ENCODE measurements at places on chromosomes 5 and 9.

- no peak for DNase-seq
Measured at GRCh38 chr5:145887217-145887616, 14.4 kb upstream of the GRXCR2 start.

DNA sequence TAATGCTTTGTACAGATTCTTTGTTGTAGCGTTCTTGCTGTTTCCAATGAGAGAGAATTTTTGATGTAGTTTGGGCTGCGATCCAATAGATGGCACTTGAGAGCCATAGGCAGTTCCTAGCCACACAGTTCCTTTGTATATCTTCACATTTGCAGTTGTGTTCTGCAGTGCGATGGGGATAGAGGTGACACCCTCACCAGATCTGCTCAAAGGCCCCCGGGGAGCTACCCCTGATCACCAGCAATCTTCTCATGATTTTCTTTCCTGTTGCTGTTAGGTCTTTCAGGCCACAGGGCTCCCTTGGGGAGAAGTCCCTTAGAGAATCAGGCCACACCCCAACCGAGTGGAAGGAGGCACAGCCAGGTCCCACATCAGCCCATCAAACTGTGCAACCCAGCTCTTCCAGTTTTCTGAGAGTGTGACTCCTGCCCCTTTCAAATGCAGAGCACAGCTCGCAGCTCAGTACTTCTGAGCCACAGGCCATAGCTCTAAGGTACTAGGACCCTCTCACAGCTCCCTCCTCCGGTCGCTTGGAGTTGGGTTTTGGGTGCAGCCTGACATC, 353.7 kb downstream of the SLCO4C1 start:
- no peak for DNase-seq

DNA sequence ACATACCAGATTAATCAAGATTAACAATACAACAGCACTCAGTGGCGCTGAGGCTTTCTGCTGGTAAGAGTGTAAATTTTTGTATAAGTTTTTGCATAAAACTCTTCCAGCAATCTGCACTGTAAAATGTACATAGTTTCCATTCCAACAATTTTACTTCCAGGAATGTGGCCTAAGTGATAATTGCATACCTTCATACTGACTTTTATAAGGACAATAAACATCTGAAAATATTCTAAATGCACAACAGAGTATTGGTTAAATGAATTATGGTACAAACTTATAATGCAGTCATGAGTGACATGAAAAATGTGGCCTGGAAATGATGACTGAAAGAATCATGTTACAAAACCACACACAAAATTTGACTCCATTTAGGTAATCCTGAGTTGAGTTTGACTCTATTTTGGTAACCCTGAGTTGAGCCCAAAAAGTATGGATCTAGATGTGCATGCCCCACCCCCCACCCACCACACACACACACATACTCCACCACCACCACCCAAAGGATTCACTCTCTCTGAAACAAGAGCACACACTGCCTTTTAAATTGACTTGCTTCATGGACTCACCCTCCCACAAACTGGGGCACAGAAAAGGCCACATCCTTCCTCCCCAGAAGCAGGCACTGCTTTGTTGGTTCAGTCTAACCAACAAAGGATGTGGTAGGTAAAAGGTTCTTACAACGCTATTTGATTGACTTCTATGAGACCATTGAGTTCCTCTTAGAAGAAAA, 137.6 kb downstream of the SUSD1 start:
- peak; percentile 29 for DNase-seq

DNA sequence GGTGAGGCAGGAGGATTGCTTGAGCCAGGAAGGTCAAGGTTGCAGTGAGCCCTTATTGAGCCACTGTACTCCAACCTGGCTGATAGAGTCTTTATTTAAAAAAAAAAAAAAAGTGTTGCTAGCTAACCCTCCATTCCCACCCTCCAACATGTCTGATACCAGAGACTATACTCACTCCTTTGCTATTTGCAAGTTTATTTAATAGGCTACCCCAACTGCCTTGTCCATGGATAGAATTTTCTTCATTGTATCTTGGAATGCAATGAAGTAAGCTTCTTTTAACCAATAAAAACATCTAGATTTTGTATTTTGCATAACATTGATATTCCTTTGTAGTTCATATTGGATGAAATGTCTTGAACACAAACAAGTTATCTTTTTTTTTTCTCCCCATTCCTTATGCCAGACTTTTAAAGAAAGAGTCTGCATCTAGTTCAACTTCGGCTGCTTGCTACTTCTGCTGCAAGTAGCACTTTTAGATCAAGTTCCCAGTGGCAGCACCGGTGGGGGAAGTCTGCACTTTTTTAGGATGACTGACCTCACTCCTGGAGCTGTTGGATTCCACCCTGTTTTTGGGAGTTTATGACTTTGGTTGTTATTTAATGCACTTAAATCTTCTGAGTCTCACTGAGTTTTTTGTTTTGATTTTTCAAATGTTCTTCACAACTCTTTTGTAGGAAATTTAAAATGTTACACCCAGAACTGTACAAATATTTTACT, 112.5 kb downstream of the UHRF2 start:
- DNase-seq, result no peak

DNA sequence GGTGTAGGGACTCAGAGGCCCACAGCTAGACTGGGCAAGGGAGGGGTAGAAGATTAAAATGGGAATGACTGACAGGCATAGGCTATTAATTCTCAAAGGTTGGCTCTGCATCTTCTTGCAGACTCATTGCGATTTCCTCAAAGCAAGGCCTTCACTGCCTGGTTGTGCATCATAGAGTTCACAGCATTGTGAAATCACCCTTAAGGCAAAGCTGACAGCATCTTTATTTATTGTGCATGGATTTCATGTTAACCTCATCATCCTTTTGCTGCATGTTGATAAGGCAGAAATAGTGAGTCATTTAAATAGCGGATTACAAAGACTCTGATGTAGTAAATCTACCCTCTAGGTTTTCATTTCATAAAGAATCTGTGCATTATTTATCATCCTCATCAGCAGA, 13.6 kb upstream of the PALM2AKAP2 start:
- DNase-seq, result no peak

DNA sequence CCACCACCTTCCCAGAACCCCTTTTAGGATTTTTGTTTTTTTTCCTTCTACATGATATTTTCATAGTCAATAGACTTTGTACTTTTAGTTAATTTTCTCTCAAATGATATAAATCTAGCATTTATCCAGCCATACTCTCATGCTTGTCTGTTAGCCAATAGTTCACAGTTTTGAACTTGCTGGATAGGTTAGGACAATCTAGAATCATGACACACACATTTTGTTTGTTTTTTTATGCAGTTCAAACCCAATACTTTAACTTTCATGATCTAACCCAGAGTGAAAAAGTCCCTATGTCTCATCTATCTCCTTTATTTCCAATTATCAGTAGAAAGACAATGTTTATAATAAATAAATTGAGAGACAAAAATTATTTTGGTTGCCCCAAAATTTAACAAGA, 509.7 kb upstream of the DMAC1 start:
- DNase-seq, result no peak

- no peak for DNase-seq
Measured at GRCh38 chr5:104096451-104096850, 533.9 kb upstream of the NUDT12 start.

- peak; percentile 69 for DNase-seq
Measured at GRCh38 chr9:128026255-128026772, 40.8 kb downstream of the NAIF1 start.

- no peak for DNase-seq
Measured at GRCh38 chr5:88836195-88836838, 46.7 kb downstream of the MEF2C start.

- no peak for DNase-seq
Measured at GRCh38 chr5:151130235-151130921, 27.2 kb downstream of the ANXA6 start.

DNA sequence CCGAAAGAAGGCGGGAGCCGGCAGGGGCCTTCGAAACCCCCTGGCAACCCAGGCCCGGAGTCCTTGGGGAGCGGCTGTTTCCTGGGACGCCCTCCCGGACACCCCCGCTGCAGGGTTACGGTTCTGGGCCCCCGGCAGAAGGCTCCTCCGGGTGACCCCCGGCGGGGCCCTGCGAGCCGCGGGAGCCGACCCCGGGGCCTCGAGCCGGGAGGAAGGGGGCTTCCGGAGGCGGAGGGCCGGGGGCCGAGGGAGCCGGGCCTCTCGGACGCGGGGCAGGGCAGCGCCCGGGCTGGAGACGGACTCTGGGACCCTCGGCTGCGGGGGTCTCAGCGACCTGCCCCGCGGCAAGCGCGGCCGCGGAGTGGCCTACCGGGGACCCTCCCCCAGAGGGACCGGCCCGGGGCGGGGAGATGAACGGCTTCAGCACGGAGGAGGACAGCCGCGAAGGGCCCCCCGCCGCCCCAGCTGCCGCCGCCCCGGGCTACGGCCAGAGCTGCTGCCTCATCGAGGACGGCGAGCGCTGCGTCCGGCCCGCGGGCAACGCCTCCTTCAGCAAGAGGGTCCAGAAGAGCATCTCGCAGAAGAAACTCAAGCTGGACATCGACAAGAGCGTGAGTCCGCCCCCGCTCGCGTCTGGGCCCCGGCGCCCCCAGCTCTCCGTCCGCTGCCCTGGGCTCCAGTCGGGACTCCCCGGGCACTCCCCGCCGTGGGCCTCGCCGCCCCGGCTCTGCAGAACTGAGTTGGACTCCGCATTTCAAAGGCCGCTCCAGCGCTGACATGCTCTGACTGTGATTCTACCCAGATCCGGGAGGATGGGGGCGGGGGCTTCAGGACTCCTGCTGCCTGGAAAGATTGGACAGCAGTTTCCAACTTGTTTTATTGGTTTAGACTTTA, 645 bp downstream of the SAP30L start:
- peak; percentile 13 for DNase-seq

GRCh38 chr5:101163088-101163487, 260.0 kb upstream of the ST8SIA4 start:
- DNase-seq, result no peak

DNA sequence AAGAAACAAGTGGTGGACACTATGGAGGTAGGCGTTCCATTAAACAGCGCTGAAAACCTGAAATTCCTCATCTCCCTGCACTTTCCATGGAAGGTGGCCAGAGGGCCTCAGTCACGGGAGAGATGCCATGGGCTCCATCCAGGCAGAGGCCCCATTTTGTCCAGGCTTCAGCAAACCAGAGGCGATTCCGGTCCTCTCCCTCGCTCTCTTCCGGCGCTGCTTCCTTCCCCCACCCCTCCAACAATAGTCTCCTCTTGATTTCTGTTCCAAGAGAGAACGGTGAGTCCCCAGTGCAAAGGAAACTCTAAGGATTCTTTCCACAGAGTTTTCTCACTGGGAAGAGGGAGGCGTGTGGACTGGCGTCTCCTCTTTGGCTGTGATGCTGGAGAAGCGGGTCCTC, 7.5 kb downstream of the ZNF366 start:
- DNase-seq, result no peak

- DNase-seq, result no peak
Measured at GRCh38 chr5:135498637-135498995, 37.1 kb downstream of the NEUROG1 start.

- no peak for DNase-seq
Measured at GRCh38 chr5:43432486-43433375, 20.5 kb upstream of the CCL28 start.

- no peak for DNase-seq
Measured at GRCh38 chr9:8331507-8332330, 532.1 kb upstream of the DMAC1 start.

GRCh38 chr5:112196584-112196983, 222.5 kb downstream of the EPB41L4A start:
- DNase-seq, result no peak

GRCh38 chr5:171464829-171465228, 45.4 kb downstream of the FGF18 start:
- no peak for DNase-seq

DNA sequence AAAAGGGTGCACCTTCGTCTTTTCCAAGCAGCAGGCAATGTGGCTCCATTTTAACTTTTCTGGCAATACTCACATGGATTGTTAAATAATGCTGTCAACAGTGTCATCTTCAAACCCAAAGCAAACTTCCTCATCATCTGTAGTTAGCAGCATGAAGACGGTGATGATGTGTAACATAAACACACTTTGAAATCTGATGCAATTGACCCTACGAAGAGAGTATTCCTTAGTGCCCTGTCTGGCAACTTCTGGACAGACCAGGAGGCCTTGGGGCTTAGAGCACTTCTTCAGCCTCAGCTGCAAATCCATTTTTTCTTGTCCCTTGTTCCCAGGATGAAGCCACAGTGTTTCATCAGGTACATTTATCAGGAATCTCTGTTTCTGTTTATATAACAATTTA, 149.1 kb downstream of the GHR start:
- DNase-seq, result no peak

DNA sequence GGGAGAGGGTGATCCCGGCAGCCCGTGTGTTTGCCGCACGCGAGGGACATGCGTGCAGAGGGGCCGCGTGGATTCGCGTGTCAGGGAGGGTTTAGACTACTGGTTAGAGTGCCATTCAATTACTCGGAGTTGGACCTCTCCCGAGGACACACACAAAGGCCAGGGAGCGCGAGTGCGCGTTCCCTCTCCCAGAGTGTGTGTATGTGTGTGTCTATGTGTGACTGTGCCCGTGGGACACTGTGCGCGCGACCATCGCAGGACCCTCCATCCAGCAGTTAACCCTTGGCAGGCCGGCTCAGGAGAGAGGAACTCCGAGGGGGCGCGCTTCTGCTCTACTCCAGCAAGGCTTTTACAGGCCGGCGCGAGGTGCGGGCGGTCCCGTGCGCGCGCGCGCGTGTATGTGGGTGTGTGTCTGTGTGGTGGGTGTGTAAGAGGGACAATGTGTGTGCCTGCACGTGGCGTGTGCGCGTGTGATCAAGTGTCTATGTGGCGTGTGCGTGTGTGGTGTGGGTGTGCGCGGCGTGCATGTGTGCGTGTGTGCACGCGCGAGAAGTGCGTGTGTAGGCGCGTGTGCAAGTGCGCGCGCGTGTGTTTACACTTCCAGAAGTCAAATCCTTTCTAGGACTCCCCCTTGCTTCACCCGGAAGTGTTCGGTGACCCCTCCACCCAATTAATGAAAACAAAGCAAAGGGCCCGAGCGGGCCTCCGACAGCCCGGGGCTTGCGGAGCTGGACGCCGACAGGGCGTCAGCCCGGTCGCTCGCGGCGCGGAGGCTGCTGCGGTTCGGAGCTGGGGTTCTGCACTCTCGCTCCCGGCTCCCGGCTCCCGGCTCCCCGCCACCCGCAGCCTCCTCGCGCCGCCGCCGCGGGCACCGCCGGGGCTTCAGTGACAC, 75.3 kb upstream of the TBCA start:
- DNase-seq, result no peak

DNA sequence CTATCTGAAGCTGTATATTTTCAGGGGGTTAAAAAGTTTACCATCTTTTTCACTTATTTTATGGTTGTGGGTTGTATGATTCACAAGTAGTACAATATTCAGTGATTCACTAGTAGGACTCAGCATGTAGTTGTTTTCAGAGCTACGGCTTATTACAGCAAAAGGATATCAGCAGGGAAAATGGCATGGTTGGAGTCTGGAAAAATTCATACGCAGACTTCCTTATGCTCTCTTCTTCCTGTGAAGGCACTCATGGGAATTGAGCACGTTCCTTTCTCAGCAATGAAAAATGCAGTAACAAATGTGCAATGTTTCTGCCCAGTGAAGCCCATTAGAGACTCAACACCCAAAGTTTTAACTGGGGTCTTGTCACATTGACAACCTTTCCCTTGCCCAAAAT, 250.5 kb downstream of the KCNN2 start:
- no peak for DNase-seq
